NCI-H748 treated with DMSO at 0.1 percent for 48 hours (cell line): ENCODE measurements at places on chromosomes 12 and 14.

- no peak for DNase-seq
These were observed 44.7 kb downstream of the ATF7IP start for GRCh38 chr12:14410177-14410576.

GRCh38 chr14:105899657-105900397 lies 373.4 kb downstream of the TMEM121 start:
- no peak for DNase-seq

DNA sequence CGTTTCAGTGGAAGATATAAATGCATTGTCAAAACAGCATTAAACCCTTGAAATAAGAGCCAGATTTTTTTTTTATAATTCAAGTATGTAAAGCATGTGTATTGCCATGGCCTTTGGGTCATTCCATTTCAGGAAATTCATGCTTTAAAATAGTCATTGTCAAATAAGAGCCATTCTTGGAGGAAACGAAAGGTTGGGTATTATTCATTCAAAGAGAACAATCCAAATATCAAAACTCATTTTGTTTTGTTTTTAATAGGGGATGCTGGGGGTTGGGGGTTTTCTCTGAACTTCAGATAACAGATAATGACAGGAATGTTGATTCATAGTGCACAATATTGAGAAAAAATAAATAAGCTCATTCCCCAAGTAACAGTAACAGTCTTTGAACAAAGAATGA lies 174.4 kb upstream of the NUDT4 start:
- no peak for DNase-seq

- DNase-seq: peak; percentile 16
These were observed 12.2 kb downstream of the UBR7 start for GRCh38 chr14:93219103-93219726.

GRCh38 chr12:93292213-93292612 lies 85.5 kb upstream of the NUDT4 start:
- DNase-seq: no peak

DNA sequence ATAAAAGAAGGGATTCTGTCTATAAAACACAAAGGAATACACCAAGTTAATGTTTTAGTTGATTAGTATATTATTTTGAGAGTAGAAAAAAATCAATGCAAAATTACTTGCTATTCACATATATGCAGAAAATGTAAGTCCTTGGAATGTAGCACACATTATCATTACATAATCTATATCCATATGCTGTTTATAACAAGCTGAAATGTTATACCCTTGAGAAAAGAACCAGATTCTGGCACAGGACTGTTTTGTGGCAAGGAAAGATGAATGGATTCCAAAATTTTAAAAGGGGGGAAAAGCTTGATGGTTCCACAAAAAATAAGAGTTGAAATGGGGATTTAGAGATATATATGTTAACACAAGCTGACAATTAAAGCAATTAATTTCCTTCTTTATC lies 153.6 kb downstream of the MSRB3 start:
- no peak for DNase-seq

DNA sequence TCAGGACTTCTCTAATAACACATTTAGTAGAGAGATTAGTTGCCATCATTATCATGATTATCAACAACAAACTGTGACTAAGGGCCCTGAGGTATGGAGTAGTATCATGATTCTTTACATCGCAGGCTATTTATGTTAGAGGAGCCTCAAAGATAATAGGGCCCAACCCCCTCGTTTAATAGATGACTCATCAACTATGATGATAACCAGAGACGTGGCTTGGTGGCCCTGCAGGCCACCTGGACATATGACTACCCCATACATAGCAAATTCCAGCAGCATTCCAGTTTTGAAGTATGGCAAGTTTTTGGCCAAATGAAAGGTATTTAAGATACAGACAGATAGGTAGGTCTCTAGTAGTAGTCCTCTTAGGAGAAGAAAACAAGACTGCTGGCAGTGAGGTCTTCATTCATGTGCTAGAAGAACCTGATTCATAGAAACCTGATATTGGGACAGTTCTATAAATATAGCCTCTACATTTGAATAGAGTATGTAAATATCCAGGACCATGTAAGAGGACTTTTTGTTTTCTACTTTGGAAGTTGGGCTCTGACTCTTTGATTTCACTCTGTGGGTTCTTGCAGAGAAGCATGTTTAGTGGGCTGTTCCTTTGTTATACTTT lies 5.6 kb downstream of the RIC8B start:
- DNase-seq: peak; percentile 49

GRCh38 chr14:57831981-57832380 lies 33.9 kb downstream of the SLC35F4 start:
- no peak for DNase-seq

GRCh38 chr14:71579331-71579730 lies 352.9 kb upstream of the RGS6 start:
- DNase-seq: no peak

GRCh38 chr14:31934767-31935266 lies 142.3 kb upstream of the ARHGAP5 start:
- DNase-seq: peak; percentile 61

DNA sequence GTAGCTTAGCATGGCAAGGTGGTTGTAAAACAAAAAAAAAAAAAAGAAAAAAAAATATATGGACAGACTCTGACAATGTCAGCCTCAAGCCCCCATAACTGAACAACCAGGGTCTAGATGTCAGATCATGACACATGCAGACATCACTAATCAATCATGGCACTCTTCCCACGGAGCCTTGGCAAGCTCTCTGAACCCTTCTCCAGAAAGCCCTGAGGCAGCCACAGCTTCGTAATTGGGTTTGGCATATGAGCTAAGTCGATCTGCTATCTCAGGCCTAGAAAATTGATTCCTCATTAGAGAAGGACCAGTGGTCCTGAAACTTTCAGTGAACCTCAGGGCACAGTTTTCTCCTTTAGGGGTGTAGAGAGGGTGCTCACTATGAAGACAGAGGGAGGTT lies 112.2 kb downstream of the GPR135 start:
- no peak for DNase-seq

- DNase-seq: no peak
These were observed 28.0 kb upstream of the METAP2 start for GRCh38 chr12:95445884-95446505.

GRCh38 chr12:57983146-57983857 lies 41.9 kb downstream of the ATP23 start:
- peak; percentile 45 for DNase-seq

DNA sequence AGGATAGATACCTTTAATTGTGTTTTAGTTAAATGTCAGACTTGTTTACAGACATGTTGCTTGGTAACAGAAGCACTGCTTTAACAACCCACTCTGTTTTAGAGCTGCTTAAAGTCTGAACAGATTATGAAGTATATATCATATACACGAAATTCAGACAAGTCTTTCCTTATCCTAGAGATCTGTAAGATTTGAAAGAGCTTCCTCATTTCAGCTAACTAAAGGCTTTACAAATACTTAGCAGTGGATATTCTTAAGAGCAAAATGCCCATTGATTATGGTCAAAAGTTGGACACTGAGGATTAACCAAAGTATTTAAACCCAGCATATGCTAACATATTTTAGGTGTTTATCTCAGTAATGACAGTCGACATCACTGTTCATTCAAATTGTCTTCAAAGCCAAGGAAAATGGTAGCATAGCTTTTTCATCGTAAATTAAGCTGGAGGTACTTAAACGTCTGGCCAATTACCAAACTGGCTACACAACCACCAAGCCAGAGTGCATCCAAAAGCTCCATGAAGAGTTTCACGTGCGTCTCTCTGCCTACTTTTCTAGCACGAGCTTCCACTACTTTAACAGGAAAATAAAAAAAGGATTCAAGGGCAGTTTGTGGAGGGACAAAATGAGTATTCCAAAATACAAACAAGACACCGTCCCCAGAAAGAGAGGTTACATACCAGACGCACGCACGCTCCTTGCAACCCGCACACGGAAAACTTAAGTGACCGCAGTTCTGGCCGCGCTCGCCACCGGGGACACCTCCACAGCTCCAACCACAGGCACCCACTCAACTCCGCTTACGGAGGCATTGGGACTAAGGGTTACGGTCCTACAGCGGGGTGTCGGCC lies 565 bp downstream of the CEP83 start:
- peak; percentile 28 for DNase-seq

- no peak for DNase-seq
These were observed 7.0 kb downstream of the CKAP4 start for GRCh38 chr12:106240821-106241220.

- DNase-seq: peak; percentile 24
These were observed 430 bp downstream of the SLC41A2 start for GRCh38 chr12:104957719-104958000.

- no peak for DNase-seq
These were observed 94.0 kb downstream of the WNK1 start for GRCh38 chr12:846421-846820.
